RCC 7860 (cell line): ENCODE measurements at places on chromosomes 13 and 19.
A peak's percentile ranks its signal among the peaks of the same experiment; 100 is the strongest.

GRCh38 chr19:1986357-1987162 lies 29.0 kb downstream of the BTBD2 start:
- no peak for DNase-seq

- no peak for DNase-seq
These were observed 24.3 kb downstream of the LYL1 start for GRCh38 chr19:13078381-13078780.

DNA sequence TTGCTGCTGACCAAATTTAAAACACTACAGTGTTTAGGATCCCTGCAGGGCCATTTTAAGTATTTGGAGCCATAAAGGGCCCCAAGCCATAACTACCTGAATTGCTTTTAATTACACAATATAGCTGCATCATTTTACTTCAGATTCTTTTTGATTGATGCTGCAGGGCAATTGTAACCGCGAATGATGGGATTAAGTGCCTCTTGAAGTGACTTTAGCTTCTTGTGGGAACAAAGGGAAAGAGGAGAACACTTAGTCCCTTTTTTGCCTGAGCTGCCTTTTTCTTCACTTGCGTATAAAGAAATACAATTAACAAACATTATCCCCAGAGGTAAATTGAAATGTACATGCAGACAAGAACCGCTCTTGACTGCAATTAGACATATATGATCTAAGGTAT lies 228.5 kb downstream of the ZIC5 start:
- DNase-seq, result no peak

DNA sequence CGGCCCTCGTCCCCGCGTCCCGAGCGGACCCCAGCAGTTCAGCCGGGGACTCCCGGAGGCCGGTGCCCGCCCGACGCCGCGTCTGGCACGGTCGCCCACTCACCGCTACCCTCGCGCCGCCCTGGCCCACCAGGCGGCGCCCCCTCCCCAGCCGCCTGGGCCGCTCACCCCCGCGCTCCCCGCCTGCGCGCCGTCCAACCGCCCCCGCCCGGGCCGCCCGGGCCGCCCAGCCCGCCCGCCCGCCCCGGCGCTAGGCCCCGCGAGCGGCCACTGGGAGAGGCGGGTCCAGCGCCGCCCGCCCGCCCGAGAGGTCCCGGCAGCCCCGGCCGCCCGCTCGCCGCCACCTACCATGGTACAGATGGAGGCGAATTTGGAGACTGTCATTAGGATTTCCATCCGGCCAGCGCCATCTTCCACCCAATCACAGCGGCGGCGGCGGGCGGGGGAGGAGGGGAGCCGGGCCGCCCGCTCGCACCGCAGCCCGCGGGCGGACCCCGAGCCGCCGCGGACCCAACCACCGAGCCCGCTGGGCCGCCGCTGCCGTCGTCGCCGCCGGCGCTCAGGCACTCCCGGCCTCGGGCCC lies at the start of gene USP12:
TSS of gene USP12 (minus strand) at position 568 of the 583 bp plus-strand sequence. CDS start at position 396, 172 bp downstream.
- no peak for DNase-seq

GRCh38 chr19:46787040-46787330 lies 1.4 kb downstream of the SLC1A5 start:
- DNase-seq, result no peak

DNA sequence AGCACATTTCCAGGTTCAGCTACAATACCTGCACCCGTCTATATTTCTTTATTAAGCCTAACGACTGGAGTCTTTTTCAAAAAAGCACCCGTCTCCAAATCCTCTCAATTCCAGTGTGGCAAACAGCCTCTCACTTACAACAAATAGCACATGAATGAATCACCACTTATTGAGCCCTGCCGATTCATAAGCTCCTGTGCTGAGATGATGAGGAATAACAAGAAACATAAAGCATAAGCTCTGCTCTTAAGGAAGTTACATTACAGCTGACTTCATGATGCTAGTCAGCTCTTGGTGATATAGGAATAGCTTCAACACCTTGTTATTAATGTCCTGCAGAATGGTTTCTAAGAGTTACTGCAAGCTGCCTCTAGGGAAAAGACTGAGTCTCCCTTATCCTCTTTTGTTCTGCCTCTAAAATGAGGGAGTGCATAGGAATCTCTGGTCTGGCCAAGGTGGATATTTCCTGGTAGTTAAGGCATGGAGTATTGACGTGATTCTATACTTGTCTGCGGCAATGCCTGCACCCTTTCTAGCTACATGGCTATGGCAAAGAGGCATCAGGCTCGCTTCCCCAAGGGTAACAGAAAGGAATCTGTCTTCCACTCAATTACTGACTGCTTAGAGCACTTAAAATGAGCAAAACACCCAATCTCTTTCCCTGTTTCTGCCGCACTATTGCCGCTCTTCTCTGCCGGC lies 195.7 kb downstream of the KLF12 start:
- DNase-seq, result peak; percentile 56

- DNase-seq, result no peak
These were observed 24.2 kb downstream of the PPP1R37 start for GRCh38 chr19:45117167-45117594.

GRCh38 chr19:4238831-4239230 lies 8.0 kb upstream of the YJU2 start:
- no peak for DNase-seq

- DNase-seq, result peak; percentile 11
These were observed 23.0 kb upstream of the NDFIP2 start for GRCh38 chr13:79457948-79458347.

GRCh38 chr13:28349371-28349770 lies 145.6 kb downstream of the FLT1 start:
- no peak for DNase-seq

DNA sequence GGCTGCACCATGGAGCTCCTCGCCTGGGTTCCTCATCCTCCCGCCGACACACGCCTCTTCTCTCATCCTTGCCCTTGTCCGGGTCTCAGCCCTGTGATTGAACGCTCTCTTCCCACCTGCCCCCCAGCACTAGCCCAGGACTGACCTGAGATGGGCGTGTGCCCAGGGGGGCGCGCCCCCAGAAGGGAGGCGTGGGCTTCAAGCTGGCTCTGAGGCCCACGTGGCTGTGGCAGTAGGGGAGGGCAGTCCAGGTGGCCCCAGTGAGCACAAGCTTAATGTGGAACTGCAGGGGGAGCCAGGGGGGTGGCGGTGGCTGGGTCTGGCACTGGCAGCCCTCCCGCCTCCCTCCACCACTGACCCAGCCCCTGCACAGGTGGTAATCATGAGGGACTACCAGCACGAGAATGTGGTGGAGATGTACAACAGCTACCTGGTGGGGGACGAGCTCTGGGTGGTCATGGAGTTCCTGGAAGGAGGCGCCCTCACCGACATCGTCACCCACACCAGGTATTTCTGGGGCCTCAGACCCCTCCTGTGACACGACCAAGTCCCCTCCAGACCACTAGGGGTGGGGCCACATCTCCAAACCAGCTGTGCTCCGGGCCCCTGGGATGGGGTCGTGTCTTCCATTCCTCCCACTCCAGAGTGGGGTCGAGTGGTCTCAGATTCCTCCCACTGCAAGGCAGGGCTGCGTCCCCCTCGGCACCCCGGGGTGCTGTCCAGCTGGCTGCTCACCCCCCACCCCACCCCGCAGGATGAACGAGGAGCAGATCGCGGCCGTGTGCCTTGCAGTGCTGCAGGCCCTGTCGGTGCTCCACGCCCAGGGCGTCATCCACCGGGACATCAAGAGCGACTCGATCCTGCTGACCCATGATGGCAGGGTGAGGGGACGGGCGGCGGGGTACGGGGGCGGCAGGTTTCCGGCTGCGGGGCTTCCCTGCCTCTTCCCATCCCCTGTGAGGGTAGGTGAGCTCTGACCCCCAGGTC lies 21.9 kb upstream of the NCCRP1 start:
- no peak for DNase-seq

DNA sequence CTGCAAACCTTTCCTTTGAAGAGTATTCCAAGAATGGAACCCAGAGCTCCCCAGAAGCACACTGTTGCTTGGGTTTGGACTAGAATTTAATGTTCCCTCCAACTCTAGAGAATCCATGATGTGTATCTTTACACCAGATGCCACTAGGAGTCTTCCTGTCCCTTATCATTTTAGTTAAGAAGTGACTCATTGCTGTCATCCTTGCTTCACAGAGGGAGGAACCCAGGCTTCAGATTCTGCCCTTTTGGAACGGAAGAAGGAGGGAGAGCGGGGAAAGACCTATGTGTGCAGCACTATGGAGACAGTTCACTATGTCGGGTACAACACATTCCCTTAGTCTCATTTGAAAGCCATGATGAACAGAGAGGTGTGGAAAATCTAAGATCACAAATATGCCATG lies 2.1 kb upstream of the ATP12A start:
- DNase-seq, result no peak

DNA sequence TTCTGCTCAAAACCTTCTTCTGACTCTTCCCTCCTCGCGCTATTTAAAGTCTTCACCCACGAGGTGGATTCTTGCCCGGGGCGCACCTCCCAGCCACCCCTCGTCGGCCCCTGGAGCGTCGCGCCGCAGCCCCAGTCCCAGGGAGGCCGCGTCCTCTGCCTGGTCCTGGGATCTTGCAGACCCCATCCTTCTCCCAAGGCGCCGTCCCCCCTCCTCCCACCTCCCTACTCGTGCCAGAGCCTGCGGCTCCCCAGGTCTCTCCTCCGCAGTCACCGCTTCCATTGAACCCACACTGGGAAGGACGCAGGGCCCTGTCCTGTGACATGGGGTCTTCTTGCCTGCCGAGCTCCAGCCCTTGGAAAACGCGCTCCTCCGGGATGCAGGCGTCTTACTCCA lies 486 bp downstream of the ZNF808 start:
- DNase-seq, result no peak

GRCh38 chr13:77047649-77048343 lies 20.8 kb upstream of the FBXL3 start:
- no peak for DNase-seq

- DNase-seq, result no peak
These were observed 31.8 kb downstream of the KCTD15 start for GRCh38 chr19:33828266-33829075.

- DNase-seq, result no peak
These were observed 39.3 kb upstream of the TCF3 start for GRCh38 chr19:1691589-1692290.

- DNase-seq, result no peak
These were observed 19.7 kb downstream of the VRK3 start for GRCh38 chr19:50005428-50005827.

- DNase-seq, result peak; percentile 53
These were observed 19.1 kb downstream of the KLF12 start for GRCh38 chr13:74115133-74115532.

GRCh38 chr13:73995736-73996135 lies 138.5 kb downstream of the KLF12 start:
- no peak for DNase-seq

GRCh38 chr19:48798937-48799336 lies 11.9 kb downstream of the BCAT2 start:
- no peak for DNase-seq

DNA sequence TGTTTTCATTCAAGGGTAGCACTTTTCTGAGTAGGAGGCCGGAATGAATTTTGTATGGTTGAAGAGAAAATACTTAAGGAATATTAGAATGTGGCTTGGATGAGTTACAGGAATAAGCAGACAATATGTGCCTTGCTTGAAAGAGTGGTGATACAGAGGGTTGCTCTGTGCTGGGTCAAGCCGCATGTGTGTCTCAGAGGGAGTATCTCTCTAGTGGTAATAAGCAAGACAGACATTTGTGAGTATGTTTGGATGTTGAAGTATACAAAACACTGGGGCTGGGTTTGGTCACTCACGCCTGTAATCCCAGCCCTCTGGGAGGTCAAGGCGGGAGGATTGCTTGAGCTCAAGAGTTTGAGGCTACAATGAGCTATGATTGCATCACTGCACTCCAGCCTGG lies 103.9 kb downstream of the LMO7 start:
- DNase-seq, result no peak

GRCh38 chr19:7658219-7658686 lies 10.6 kb upstream of the RETN start:
- DNase-seq, result no peak

GRCh38 chr13:25001476-25002206 lies 94.3 kb upstream of the PABPC3 start:
- no peak for DNase-seq
